Endothelial cell of umbilical vein (primary cell): ENCODE measurements at places on chromosomes 5 and 9. TPM values are rescaled to one million over a fixed set of nuclear protein-coding genes. Genes with fewer than 3 reads are reported as not detected.
A peak's percentile ranks its signal among the peaks of the same experiment; 100 is the strongest.

TIMD4 gene
- not detected in 2 replicates for total RNA-seq

AFAP1L1 gene
- 73.2 and 76.2 TPM in 2 replicates for total RNA-seq

SLC34A1 gene
- total RNA-seq = not detected in 2 replicates

HNRNPA0 gene
- 37.5 and 37.9 TPM in 2 replicates for total RNA-seq

PCDHGB4 gene
- 4.4 and 6.5 TPM in 2 replicates for total RNA-seq

PCAT7 gene
- total RNA-seq = not detected in 2 replicates

PCDHA1 gene
- not detected in 2 replicates for total RNA-seq

SLC45A2 gene
- not detected in 2 replicates for total RNA-seq

DNA sequence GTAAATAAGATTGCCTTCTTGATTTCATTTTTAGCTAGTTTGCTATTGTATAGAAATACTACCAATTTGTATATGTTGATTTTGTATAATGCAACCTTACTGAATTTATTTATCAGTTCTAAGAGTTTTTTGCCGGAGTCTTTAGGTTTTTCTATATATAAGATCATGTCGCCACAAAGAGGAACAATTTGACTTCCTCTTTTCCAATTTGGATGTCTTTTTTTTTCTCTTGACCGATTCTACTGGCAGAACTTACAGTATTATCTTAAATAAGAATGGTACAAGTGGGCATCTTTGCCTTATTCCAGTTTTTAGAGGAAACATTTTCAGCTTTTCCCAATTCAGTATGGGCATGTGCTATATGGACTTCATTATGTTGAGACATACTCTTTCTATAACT is 624.7 kb upstream of the ACO1 start:
- H3K27ac ChIP-seq = no peak overlapping the region
- H3K4me3 ChIP-seq = no peak overlapping the region
- no peaks in the 10 kb centered on the region for H3K27me3 ChIP-seq
- no peak for DNase-seq
- no peaks in the 10 kb centered on the region for H3K36me3 ChIP-seq

DNA sequence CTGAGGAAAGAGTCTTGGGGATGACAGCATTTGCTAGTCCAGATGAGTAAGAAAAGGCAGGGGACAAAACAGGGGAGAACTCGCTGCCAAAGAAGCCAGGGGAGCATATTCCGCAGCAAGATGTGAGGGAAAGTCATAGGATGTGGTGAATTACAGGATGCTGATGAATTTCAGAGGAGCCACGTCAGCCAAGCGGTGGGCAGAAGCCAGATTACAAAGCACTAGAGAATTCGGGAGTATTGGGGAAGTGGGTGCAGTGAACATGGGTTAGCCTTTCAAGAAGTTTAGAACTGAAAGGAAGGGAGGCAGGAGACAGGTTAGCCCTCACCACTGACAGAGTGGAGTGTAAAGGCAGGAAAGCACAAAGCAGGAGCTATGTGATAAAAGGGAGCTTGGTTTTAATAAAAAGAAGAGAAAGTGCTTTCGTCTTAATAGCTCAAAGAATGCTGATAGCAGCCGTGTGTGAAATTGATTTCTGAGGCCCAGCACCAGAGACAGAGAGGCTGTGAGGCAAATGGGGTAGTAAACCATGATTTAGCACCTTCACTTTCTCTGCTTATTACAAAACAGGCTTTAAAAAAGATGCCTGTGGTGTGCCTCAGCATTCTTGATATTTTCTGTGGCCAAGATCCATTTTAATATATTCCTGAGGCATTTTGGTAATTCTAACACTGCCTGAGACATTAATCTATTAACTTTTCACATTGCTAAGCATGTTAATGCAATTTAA is 16.9 kb downstream of the ADAMTSL1 start:
- H3K27me3 ChIP-seq = no peaks in the 10 kb centered on the region
- DNase-seq = peak; percentile 96
- peaks cover 50% of the 10 kb centered on the region for H3K4me1 ChIP-seq
- H3K27ac ChIP-seq = peak overlapping the region; percentile 96
- peak overlapping the region; percentile 8 for H3K4me3 ChIP-seq
- H3K36me3 ChIP-seq = no peaks in the 10 kb centered on the region

- H3K27ac ChIP-seq = no peak overlapping the region
- H3K4me1 ChIP-seq = no peaks in the 10 kb centered on the region
- H3K27me3 ChIP-seq = no peaks in the 10 kb centered on the region
Measured at GRCh38 chr9:25519286-25519685, 159.0 kb downstream of the TUSC1 start.

- H3K27ac ChIP-seq = no peak overlapping the region
- H3K4me1 ChIP-seq = no peaks in the 10 kb centered on the region
- DNase-seq = no peak
Measured at GRCh38 chr9:98538626-98539031, 170.1 kb downstream of the GABBR2 start.

- no peak for DNase-seq
- no peaks in the 10 kb centered on the region for H3K27me3 ChIP-seq
- H3K4me1 ChIP-seq = no peaks in the 10 kb centered on the region
- H3K4me3 ChIP-seq = no peak overlapping the region
Measured at GRCh38 chr5:35060236-35060635, 12.5 kb upstream of the AGXT2 start.

GRCh38 chr5:88144219-88145001 is 124.2 kb downstream of the TMEM161B start:
- peaks cover 12% of the 10 kb centered on the region for H3K4me1 ChIP-seq
- H3K4me3 ChIP-seq = no peak overlapping the region
- DNase-seq = no peak

GRCh38 chr9:91803151-91803940 is 146.7 kb downstream of the ROR2 start:
- H3K36me3 ChIP-seq = no peaks in the 10 kb centered on the region
- no peak overlapping the region for H3K27ac ChIP-seq
- no peak overlapping the region for H3K4me3 ChIP-seq
- no peak for DNase-seq
- H3K27me3 ChIP-seq = no peaks in the 10 kb centered on the region
- no peaks in the 10 kb centered on the region for H3K4me1 ChIP-seq

- H3K27me3 ChIP-seq = no peaks in the 10 kb centered on the region
- H3K4me1 ChIP-seq = peaks cover 43% of the 10 kb centered on the region
- H3K36me3 ChIP-seq = no peaks in the 10 kb centered on the region
- DNase-seq = peak; percentile 54
- H3K27ac ChIP-seq = no peak overlapping the region
Measured at GRCh38 chr5:65728218-65728617, 6.2 kb downstream of the NLN start.

DNA sequence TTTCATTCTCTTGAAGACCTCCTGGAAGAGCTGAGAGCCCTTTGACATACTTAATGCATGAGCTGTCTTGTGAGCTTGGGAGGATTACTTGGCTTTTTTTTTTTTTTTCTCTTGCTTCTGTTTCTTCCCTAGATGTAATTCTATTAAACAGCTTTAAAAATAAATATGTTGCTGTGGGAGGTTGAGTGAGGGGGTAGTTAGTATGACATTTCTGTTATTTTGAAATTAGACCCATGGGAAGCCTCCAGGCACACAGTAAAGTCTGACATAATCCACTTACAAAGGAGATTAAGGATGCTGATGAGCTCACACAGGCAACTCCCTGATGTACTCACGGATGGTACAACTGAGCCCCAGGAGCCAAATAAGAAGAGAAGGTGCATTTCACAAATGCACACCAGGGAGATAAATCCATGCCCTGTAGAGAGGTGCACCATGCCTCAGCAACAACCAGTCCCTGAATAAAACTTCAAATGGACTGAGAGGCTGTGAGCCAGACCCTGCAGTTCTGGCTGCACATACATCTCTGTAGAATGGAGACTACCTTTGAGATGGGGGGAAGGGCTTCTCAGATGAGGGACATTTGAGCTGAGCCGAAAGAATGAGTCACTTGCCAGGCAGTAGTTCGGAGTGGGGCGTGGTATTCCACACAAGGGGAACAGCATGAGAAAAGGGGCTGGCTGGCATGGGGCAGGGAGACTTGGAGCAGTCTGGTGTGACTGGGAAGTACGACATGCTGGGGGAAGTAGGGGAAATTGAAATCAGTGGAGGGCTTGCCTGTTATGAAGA is 68.7 kb downstream of the ACTL7B start:
- peaks cover 4% of the 10 kb centered on the region for H3K27me3 ChIP-seq
- H3K36me3 ChIP-seq = no peaks in the 10 kb centered on the region
- H3K4me1 ChIP-seq = no peaks in the 10 kb centered on the region
- H3K4me3 ChIP-seq = no peak overlapping the region
- DNase-seq = no peak

- H3K27ac ChIP-seq = no peak overlapping the region
- no peak overlapping the region for H3K4me3 ChIP-seq
- no peaks in the 10 kb centered on the region for H3K36me3 ChIP-seq
Measured at GRCh38 chr5:55187370-55187769, 14.4 kb upstream of the CDC20B start.

DNA sequence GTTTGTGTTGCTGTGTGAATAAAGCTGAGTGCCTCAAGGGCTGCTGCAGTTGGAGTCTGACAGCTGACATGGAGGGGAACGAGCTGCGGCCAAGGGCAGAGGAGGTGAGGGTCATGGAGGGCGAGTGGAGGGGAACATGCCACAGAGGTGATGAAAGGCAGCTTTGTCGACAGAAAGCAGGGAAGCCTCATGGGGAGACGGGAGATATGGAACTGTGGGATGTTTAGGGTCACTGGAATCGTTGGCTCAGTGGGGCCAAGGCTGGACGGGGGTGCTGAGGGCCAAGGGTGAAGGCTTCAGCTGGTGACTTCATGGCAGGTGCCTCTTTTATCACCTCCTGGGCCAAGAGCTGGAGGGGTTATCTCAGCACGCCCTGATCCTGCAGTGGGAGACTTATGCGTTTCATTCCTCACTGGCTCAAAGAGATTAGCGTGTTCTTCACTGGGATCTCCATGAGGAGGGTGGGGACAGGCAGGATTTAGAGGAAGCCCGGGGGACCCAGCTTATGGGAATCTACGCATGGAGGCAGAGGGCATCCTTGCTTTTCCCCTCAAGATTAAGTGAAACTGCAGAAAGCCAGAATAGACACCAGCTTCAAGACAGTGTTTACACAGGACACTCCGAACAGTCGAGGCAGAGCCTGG is 42.2 kb downstream of the FAM240B start:
- no peaks in the 10 kb centered on the region for H3K36me3 ChIP-seq
- H3K4me1 ChIP-seq = peaks cover 14% of the 10 kb centered on the region
- H3K4me3 ChIP-seq = no peak overlapping the region
- no peak overlapping the region for H3K27ac ChIP-seq
- H3K27me3 ChIP-seq = no peaks in the 10 kb centered on the region

GRCh38 chr5:16406630-16407029 is 59.0 kb downstream of the ZNF622 start:
- no peaks in the 10 kb centered on the region for H3K4me1 ChIP-seq
- no peak for DNase-seq
- no peaks in the 10 kb centered on the region for H3K36me3 ChIP-seq
- H3K27ac ChIP-seq = no peak overlapping the region
- H3K4me3 ChIP-seq = no peak overlapping the region

- no peak overlapping the region for H3K27ac ChIP-seq
- DNase-seq = no peak
- H3K4me1 ChIP-seq = peaks cover 6% of the 10 kb centered on the region
- no peak overlapping the region for H3K4me3 ChIP-seq
- H3K36me3 ChIP-seq = no peaks in the 10 kb centered on the region
Measured at GRCh38 chr9:73219985-73220626, 68.4 kb downstream of the ANXA1 start.

- peaks cover 5% of the 10 kb centered on the region for H3K27me3 ChIP-seq
- no peak overlapping the region for H3K27ac ChIP-seq
- peaks cover 32% of the 10 kb centered on the region for H3K4me1 ChIP-seq
- DNase-seq = no peak
- no peak overlapping the region for H3K4me3 ChIP-seq
- no peaks in the 10 kb centered on the region for H3K36me3 ChIP-seq
Measured at GRCh38 chr9:68782546-68782945, 77.5 kb downstream of the PIP5K1B start.

DNA sequence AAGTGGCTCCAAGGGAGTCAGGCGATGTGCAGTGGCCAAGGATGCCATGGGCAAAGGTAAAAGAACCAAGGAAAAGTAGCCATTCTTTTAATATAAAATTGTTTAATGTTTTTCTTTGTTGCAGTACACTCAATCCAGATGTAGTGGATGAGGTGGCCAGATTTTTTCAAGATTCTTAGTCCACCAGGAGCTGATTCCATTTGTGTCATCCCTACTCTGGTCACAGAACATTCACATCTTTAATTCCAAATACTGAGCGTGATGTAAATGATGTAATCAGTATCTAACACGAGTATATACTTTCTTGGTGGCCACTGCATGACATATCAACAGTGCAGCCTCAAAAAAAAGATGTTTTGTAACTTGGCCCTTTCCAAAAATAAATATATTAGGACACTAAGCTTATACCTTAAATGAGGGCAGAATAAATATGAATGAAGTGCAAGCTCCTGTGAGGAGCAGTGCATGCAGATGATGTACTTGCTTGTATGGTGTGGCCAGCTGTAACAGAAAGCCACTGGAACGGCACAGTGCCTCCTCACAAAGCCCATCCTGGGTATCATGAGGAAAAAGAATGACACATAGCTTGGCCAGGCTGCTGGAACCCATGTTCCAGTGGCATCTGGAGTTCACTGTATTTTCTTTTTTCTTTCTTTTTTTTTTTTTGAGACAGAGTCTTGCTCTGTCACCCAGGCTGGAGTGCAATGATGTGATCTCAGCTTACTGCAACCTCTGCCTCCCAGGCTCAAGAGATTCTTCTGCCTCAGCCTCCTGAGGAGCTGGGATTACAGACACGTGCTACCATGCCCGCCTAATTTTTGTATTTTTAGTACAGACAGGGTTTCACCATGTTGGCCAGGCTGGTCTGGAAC is 6.5 kb upstream of the SPATA24 start:
- H3K36me3 ChIP-seq = peaks cover 2% of the 10 kb centered on the region
- H3K4me1 ChIP-seq = no peaks in the 10 kb centered on the region
- no peak overlapping the region for H3K4me3 ChIP-seq
- H3K27ac ChIP-seq = no peak overlapping the region

DNA sequence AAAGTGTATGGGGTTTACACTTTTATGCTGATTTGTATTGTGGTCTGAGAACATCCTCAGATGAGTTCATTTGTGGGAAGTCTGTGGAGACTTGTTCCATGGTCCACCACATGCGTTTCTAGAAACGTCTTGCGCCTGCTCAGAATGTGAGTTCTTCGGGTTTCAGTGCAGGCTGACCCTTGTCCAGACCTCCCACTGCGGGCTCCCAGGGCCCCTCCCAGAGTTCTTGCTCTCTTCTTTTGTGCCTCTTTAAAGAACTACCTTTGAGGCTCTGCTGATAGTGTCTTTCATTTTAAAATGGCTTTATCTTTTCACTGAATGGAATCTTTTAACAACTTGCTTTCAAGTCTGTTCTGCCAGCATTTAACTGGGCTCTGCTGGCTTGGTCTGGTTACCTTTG is 17.6 kb downstream of the NDUFS6 start:
- H3K4me1 ChIP-seq = no peaks in the 10 kb centered on the region
- no peaks in the 10 kb centered on the region for H3K27me3 ChIP-seq
- H3K4me3 ChIP-seq = no peak overlapping the region
